ENCODE measurements at places on chromosomes 1 and 21.

DNA sequence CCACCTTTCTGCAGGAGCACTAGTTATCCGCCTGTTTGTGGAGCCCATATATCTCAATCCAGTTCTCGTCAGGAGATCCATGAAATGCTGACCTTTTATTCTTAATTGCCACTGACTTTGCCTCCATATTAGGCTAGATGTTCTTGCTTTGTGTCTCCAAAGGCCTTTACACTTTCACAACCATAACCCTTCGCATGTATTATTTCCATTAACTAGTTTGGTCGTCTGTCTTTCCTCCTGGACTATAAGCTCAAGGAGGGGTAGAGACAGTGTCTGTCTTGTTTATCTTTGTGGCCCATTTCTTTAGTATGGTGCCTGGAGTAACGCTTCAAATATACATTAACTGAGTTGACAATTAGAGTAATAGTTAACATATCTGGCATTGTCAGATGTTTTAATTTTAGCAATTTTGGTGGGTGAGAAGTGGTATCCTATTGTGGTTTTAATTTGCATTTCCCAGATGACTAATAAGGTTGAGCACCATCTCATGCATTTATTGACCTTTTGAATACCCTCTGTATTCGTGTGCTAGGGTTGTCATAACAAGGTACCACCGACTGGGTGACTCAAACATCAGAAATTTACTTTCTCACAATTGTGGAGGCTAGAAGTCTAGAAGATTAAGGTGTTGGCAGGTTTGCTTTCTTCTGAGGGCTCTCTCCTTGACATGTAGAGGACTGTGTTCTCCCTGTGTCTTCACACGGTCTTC is 21.7 kb upstream of the IL12RB2 start:
- no peak for DNase-seq

DNA sequence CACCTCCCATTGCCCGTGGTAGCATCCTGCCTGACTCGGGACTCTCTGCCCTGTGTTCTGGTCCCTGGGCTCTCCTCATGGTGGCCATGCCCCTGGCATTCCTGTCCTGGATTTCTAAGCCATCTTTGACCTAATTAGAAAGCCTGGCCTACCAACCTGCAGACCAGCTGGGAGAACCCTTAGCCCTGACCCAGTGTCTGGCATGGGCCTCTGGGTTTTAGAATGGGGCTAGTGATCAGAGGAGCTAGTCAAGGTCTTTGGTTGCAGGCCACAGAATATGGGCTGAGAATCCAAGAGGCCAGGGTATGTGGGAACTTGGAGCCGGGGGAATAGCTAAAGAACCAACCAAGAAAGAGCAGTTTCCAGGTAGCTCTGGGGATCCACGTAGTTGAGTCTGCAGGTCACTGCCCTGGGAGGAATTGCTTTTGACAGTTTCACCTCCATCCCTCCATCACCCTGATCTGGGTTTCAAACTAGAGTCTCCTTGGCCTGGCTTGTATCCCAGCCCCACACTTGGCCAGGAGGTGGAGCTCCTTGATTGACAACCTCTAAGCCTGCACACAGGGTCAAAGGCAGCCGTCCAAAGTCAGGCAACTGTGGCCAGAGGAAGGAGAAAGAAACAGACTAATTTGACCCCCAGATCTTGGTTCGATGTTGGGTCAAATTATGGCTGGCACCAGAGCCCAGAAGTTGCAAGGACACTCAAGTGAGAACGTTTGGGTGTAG is 54.7 kb upstream of the ABCG1 start:
- peak; percentile 60 for DNase-seq

- no peak for DNase-seq
Observed at GRCh38 chr1:244863491-244864252, 671 bp downstream of the HNRNPU start.

DNA sequence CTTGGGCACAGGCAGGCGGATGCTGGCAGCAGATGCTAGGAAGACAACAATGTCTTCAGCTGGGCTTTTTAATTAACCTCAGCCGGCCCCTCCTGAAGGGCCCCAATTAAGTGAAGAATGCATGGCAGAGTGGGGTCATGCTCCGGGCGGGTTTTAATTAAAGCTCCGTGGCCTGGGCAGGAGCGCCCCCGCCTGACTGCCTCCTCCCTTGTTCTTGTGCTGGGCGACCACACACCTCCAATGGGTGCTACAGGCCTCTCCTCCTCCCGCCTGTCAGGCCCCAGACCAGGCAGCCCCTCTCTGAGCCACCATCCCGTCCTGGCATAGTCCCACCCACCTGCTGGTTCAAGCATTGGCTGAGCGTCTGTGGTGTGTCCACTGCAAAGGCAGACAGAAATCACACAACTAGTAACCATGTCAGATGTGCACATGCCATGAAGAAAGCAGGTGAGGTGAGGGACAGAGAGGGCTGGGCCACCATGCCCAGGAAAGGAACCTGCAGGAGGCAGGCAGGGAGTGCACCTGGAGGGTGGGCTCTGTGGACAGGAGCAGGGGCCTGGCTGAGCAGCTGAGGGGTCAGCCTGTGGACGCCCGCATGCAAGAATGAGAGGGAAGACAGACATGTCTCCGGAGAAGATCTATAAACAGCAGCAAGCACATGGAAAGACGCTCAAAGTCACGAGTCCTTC is 8.5 kb upstream of the ARF1 start:
- no peak for DNase-seq

GRCh38 chr1:200625381-200625824 is 4.9 kb upstream of the KIF14 start:
- DNase-seq, result no peak

DNA sequence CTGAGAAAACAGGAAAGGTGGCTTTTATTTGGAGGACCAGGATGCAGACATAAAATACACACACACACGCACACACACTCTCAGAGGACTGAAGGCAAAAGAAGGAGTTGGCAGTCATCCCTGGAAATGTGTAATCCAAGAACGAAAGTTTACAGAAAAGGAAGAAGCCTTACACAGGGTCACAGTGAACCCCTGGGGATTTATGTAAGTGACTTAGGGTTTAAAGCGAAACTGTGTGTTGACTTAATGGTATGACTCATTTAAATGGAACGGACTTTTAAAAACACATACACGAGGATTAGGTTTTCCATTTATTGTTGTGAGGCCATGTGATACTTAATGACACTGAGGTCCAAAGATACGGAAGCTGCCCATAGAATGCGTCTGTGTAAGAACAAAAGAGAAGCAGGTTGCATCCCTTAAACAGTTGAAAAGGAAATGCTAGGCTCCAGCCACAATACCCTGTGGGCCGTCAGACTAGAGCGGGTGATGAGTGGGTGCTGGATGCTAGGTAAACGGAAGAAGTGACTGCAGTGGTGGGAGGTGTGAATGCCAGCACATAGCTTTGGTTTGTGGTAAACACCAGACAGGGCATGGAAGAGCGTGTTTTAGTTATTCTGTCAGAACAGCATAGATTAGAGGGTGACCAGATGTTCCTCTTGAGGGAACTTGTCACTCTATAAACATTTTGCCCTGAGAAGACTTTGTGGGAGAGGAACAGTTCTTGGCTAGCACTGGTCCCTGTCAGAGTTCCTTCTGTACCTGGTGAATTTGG is 21.6 kb upstream of the BCL10 start:
- peak; percentile 99 for DNase-seq

DNA sequence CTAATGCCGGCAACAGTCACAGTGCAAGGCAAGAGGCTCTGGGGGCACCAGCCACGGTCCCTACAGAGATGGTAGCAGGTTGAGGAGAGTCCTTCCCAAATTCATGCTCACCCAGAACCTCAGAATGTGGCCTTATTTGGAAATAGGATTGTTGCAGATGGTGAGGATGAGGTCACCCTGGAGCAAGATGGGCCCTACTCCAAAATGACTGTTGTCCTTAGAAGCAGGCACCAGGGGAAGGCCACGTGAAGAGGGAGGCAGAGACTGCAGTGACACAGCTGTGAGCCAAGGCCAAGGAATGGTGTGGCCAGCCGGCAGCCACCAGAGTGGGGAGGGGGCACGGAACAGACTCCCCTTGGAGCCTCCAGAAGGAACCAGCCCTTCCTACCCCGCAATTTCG is 70.8 kb upstream of the CLDN14 start:
- DNase-seq, result no peak

DNA sequence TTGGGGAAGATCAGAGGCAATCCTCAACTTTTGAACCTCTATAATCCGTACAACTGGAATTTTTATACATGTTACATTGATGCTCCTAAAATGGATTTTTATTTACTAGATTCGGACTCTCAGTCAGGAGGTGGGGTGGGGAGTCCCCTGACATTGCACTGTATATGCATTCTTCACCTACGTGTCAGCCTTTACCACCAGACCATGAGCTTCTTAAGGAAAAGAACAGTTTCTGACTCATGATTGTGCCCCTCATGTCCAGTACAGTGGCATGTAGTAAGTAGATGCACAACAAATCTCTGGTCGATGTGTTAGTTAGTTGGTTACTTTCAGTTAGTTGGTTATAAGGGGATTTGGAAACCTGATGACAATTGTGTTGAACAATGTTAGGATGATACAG is 15.4 kb downstream of the LPAR3 start:
- DNase-seq, result no peak

GRCh38 chr1:35316264-35316663 is 47.8 kb downstream of the ZMYM4 start:
- DNase-seq, result no peak

- DNase-seq, result no peak
Observed at GRCh38 chr1:145771056-145771455, 51.8 kb downstream of the CD160 start.

GRCh38 chr1:2175055-2175414 is 19.5 kb downstream of the FAAP20 start:
- no peak for DNase-seq

- no peak for DNase-seq
Observed at GRCh38 chr1:162946701-162947100, 85.7 kb upstream of the CCDC190 start.

- peak; percentile 18 for DNase-seq
Observed at GRCh38 chr1:244050835-244051444, at the start of gene ZBTB18. Gene ZBTB18, plus strand, starts transcription at chr1:244051283. Its CDS starts 149 bp downstream, at chr1:244051432.

- DNase-seq, result no peak
Observed at GRCh38 chr1:108653431-108654105, 7.3 kb downstream of the HENMT1 start.

DNA sequence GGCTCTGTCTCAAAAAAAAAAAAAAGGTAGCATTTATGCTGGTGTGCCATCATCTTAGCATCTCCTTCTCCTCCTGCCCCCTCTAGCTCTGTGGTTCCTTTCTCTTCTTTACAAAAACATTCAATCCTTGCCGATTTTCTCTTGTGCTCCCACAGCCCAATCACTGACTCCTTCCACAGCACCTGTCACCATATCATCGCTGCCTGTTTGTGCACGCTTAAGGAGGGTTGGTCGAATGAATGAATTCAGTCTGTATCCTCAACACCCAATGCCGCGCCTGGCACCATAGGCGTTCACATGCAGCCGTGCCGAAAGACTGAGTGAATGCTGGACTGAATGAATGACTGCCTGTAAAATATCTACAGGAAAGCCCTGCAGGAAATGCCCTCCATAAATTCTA is 7.9 kb downstream of the RNU5D-1 start:
- no peak for DNase-seq

- DNase-seq, result no peak
Observed at GRCh38 chr1:228279011-228279721, 71.3 kb downstream of the OBSCN start.

DNA sequence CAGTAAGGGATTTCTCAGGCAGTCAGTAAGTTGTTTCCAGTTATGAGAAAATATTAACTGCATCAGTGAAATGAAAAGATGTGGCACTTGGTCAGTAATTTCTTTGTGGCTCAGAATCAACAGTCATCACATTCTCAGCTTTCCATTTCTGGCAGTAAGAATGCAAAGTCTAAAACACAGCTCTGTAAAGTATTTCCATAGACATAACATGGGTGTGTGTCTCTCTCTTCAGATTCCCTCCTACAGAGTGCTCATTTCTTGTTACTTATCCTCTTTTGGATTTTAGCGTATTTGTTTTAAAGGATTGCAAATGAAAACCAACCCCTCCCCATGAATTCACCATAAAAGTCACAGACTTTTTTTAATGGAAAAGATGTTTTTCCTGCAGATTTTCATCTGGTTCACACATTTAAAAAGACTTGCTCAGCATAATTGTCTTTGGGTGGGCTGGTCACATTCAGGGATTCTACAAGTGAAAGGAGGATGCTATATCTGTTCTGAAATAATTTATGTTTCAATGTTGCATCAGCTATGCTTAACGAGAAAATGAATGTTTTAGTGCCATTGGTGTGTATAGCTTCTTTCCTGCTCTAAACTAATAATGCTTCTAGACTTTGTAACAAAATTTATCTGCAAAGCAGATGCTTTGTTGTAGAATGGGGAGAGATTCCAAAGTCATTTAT is 34.6 kb upstream of the CD55 start:
- no peak for DNase-seq

DNA sequence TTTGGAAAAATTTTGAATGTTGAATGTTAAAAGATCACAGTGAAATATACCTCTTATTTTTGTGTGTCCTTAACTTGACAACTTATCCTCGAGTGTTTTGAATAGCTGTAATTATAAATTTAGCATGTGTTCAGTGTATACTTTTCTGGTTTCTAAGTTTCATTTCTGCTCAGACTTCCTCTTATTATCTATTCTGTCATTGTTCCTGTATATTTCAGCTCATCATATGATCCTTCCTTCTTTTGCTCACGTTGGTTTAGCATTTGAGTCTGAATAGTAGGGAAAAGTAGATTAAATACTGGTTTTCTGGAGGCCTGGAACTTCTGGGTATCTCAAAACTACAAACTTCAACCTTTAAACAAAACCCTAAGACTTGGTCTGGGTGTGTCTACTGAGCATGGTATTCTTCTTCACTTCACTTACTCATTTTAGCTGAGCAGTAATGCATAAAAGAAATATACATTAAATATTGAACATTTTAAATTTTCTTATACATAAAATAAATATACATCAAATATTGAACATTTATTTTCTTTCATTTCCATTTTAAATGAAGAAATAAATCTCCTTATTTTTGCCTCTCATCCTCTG is 3.3 kb upstream of the ATP6V1G3 start:
- DNase-seq, result no peak

- peak; percentile 70 for DNase-seq
Observed at GRCh38 chr1:81670286-81670685, 130.4 kb upstream of the ADGRL2 start.

DNA sequence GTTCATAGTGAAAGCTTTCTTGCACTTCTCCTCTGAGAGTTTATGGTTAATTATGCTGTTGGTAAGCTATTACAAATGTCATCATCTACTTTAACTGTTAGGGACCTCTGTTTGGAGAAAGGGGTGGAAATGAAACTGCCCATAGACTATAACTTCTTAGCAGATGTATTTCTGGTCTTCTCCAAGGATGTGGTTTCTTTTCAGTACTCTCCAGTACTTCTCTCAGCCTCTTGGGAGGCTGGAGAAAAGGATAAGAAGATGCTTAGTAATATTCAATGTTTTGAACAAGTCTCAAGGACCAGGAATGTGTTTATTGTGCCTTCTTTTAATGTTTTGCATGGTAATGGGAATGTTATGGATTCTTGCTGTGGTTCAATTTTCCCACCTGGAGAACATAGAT is 60.4 kb downstream of the LAMC2 start:
- DNase-seq, result no peak

DNA sequence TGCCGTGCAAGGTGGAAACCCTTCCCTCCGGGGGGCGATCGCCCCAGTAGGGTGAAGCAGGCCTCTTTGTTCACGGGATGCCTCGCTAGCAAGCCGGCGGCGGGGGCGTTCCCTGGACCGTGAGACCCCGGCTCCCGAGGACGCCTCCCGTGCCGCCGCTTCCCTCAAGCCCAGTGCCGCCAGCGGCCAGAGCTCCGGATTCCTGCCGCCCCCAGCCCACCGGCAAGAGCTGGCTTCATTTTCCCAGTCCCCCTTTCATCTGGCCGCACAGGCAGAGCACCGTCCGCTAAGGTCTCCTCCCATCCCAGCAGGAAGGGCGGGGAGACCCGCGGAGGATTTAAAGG is 16.3 kb downstream of the IER5 start:
- no peak for DNase-seq

- no peak for DNase-seq
Observed at GRCh38 chr21:35929901-35930300, 130.4 kb downstream of the SETD4 start.
